ENCODE measurements at places on chromosomes 2 and 18.

DNA sequence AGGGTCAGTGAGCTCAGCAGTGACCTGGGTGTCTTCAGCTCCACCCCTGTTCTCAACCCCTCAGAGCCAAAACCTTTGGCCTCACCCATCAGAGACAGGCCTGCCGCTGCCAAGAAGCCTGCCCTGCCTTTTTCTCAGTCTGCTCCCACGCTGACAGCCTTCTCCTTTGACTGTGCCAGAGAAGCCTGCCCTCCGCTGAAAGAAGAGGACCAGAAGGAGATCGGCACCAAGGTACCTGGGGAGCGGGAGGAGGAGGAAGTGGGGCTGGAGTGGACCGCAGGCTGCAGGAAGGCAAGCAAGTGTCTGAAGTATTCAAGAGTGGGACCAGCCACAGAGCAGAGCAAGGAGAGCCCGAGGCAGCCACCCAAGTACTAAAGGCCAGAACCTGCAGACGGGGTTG, 33.2 kb downstream of the TOGARAM2 start:
- DNase-seq = no peak

- DNase-seq = no peak
Observed at GRCh38 chr2:226831266-226831665, 4.6 kb upstream of the RHBDD1 start.

DNA sequence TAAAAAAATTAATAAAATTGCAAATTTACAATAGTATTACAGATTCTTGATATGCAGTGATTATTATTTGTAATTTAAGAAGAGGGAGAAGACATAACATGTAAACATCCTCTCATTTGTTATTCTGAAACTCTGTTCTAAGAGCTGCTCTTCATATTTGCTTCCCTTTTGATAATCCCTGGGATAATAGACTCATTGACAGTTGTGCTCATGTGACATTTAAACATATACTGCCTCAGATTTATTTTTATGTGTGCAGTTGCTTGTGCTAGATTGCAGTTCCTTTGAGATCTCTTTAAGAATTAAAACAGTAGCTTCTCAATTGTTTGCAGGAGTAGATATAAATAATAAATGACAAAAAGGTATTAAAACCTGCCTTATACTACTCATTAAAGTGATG, 605.1 kb upstream of the CNTNAP5 start:
- DNase-seq = no peak

DNA sequence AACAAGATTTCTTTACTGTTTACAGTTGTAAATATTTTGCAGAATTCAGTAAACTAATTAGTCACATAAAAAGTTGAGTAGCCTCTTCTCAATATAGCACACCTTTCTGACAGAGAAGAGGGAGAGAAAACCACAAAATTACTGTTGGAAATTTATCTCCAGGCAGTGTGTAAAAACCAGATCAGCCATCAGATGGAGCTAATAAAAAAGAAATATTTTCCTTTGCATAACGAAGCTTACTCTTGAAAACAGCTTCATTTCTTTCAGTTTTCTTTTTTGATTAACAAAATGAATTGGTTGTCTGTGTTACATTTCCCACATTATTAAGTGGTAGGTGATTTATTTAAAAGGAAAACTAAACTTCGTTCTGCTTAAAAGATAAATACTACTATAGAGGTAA, 259.3 kb upstream of the KCNJ3 start:
- DNase-seq = peak; percentile 5

- no peak for DNase-seq
Observed at GRCh38 chr2:56981554-56981953, 797.8 kb downstream of the CCDC85A start.

DNA sequence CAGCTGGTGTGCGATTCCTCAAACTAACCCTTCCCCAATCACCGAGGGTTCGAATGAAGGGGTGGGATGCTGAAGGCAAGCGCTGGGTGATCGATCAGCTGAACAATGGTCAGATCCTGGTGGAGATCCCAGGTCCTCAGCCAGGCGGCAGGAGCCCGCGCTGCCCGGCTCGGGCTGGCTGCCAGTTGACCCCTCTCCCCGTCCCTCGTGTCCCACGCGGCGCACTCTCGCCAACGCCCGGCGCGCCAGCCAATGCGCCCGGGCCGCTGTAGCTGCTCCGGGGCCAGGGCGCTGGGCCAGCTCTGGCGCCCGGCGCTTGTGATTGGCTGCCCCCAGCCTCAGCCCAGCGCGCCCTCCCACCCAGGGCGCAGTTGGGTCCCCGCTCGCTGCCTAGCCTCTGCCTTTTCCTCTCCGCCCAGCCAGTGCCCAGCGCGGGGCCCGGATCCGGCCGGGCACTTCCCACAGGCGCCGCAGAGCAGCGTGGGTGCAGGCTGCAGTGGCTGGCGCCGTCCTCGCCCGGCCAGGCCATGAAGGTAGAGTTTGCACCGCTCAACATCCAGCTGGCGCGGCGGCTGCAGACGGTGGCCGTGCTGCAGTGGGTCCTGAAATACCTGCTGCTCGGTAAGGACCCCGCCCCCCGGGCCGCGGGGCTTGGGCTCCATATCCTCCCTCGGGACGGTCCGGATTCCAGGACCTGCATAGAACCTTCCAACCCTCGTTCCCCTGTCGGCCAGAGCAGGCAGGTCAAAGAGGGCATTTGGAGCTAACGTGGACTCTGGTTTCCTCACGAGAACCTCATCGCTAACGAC, at the start of gene MOGAT1:
Gene MOGAT1 (plus strand): TSS at position 400 of the 809 bp plus-strand sequence. CDS start 128 bp downstream, at position 528.
- peak; percentile 25 for DNase-seq

GRCh38 chr2:226673314-226673723, 126.3 kb downstream of the IRS1 start:
- peak; percentile 60 for DNase-seq

GRCh38 chr2:161039071-161039470, 121.2 kb upstream of the TANK start:
- DNase-seq = no peak

DNA sequence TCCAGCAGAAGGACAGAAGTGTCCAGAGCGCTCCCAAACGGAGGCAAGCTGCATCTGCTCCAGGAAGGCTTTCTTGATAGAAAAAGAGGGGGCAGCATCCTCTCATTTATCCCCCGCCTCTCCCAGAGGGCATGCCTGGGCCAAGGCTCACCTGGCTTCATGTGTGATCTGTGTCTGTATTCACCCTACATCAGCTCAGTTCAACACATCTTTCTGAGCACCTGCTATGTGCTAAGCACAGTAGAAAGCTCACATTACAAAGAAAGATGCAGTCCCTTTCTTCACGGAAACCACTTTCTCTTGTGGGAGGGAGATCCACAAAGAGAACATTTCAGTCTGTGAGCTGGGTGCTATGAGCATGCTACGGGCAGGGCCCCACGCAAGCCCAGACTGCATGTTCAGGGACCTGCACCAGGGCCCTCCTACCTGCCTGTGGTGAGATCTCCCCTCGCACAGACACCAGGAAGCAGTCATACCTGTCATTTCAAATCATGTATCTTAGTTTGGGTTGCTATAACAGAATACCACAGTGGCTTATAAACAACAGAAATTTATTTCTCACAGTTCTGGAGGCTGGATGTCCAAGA, 90.7 kb downstream of the PDCL3 start:
- no peak for DNase-seq

DNA sequence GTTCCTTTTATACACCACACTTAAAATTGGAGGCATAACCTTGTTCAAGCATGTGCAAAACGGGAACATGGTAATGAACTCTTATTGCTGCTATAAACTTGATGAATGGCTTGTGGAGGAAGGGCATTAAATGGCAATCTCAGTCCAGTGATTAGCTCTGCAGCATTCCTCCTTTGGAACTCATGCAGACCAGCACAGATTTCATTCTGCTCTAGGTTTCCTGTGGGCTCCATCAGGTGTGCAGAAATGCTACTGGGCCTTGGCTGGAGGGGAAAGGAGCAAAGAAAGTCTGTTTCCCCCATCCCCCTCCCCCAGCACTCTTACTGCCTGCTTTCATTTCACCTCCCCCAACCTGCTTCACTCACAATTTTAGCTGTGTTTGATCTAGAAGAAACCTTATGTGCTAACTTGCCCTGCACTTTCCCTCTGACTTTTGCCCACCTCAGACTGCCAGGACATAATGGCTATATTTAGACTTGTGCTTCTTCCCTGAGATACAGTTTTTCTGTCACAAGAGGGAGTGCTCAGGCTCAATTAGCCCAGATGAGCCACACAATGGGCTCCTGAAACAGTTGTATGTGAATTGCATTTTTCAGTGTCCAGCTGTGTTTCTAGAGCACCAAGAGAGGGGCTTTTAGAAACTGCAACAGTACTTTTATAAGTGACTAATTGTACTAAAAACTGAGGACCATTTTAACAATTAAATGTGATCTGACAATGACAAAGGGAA, 109.8 kb downstream of the FSHR start:
- peak; percentile 53 for DNase-seq

DNA sequence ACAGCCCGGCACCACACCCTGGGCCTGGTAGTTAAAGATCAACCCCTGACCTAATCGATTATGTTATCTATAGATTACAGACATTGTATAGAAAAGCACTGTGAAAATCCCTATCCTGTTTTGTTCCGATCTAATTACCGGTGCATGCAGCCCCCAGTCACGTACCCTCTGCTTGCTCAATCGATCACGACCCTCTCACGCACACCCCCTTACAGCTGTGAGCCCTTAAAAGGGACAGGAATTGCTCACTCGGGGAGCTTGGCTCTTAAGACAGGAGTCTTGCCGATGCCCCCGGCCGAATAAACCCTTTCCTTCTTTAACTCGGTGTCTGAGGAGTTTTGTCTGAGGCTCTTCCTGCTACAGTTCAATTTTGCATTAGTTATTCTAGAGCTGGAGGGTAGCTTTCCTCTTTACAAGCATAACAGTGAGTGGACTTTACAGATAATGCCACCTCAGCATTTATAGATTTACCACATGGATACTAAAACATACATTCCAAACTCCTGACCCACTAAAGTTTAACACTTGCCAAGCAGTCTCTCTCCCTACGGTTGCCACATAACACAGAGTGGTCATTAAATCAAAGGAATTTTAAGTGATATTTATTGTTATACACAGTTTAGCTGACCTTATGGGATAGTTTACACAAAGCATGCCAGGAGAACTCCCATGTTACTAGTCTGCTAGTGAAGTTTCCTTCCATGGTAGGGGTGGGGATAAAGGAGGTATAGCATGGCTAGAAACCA, 101.0 kb downstream of the EVA1A start:
- DNase-seq = no peak

DNA sequence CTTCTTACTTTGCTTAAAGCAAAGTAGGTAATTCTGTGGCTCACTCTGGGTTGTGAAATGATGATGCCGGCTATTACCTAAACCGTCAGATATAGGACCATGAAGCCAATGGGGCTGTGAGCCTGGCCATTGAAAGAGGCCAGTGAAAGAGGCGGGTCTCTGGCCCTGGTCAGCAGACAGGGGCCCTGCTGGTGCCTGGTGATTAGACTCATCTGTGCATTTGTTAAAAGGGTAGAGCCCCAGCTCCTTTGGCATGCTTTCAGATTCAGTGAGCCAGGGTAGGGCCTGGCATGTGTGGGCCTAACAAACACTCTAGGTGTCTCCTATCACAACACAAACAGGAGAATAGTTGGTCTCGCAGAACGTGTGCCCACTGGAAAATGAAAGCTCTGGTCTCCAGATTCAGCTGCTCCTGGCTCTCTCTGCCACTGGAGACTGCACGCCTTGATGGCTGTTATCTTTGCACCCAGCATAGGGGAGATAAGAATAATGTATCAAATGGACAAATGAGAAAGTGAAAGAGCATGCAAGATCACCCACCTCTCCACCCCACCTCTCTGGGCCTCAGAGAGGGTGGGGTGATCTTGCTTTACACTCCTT, 6.9 kb downstream of the LRRC30 start:
- no peak for DNase-seq

GRCh38 chr2:120647487-120647886, 88.2 kb upstream of the GLI2 start:
- no peak for DNase-seq
